ENCODE measurements at places on chromosomes 6 and 20.

- no peak for DNase-seq
These were observed 53.6 kb downstream of the JPH2 start for GRCh38 chr20:44133424-44133823.

- DNase-seq: no peak
These were observed 454.6 kb upstream of the KHDRBS2 start for GRCh38 chr6:62740596-62740995.

GRCh38 chr6:52937908-52938307 lies 28.4 kb upstream of the GSTA3 start:
- peak; percentile 42 for DNase-seq

GRCh38 chr6:25064006-25064405 lies 128.2 kb upstream of the RIPOR2 start:
- DNase-seq: no peak

DNA sequence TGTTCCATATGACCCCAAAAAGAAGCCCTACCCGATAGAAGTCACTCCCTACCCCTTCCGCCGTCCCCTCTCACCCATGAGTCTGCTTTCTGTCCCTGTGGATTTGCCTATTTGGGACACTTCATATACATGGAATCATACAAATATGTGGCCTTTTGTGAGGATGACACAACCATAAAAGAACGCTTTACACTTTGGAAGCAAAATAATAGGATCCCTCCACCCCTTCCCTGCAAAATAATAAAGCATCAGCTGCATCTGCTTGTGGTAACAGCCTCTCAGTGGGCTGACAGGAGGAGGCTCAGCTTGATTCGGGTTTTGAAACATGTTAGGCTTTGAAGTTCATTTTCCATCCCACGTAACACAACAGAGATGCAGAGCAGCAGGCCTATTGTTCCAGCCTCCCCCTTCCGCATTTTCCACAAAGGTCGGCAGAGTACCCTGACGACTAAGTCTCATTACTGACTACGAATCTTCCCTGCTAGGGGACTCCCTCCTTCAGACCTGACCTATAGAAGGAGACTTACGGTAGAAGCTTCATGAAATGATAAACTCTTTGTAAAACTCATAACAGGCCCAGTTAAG lies 99.1 kb downstream of the ALDH8A1 start:
- DNase-seq: peak; percentile 7

GRCh38 chr20:41508335-41508734 lies 109.8 kb downstream of the CHD6 start:
- DNase-seq: no peak

- DNase-seq: no peak
These were observed 72.7 kb downstream of the PRDM1 start for GRCh38 chr6:106158816-106159215.

DNA sequence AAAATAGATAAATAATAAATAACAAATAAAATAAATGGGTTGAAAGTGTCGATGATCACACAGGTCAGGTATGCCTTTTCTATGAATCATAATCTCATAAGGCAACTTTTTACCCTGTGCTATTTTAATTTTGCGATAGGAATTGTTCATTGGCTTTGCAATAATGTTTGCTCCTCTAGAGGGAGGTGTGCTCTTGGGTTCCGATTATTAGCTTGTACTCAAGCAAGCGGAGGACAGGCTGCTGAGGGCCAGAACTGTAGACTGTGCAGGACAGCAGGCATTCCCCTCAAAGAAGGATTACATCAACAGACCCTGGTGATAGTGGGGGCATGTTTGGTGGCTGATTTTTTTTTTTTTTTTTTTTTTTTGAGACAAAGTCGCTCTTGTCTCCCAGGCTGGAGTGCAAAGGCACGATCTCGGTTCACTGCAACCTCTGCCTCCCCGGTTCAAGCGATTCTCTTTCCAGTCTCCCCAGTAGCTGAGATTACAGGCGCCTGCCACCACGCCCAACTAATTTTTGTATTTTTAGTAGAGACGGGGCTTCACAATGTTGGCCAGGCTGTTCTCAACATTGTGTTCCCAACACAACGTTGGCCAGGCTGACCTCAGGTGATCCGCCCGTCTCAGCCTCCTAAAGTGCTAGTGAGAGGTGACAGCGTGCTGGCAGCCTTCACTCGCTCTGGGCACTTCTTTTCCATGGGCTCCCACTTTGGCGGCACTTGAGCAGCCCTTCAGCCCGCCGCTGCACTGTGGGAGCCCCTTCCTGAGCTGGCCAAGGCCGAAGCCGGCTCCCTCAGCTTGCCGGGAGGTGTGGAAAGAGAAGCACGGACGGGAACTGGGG lies 35.6 kb downstream of the RIOK1 start:
- no peak for DNase-seq

DNA sequence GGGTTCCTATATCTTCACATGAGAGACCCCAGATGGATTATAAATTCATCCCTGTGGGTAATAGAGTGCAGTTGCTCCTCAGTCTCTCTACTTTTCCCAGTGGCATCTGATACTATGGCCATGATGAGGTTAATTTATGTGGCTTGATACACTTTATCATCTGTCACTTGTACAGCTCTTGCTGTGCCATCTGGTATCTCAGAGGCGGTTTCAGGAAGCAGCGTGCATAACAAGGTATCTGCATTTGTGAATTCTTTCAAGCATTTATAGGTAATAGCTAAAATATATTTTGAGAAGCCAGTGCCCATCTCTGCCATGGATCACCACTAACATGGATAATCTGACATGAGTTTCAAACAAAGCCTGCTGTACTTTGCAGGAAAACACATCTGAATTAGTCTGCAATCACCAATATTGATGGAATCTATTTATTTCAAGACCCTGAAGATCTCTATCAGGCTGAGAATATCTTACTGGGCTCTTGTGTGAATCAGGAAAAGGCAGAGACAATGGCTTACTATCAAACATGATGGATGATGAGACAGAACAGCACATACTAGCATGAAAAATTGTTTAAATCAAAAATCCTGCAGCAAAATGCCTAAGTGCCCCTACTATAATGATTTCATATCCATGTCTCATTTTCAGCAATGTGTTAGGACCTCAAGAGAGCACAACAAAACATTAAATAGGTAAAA lies 548.7 kb upstream of the MAP3K7 start:
- DNase-seq: no peak

DNA sequence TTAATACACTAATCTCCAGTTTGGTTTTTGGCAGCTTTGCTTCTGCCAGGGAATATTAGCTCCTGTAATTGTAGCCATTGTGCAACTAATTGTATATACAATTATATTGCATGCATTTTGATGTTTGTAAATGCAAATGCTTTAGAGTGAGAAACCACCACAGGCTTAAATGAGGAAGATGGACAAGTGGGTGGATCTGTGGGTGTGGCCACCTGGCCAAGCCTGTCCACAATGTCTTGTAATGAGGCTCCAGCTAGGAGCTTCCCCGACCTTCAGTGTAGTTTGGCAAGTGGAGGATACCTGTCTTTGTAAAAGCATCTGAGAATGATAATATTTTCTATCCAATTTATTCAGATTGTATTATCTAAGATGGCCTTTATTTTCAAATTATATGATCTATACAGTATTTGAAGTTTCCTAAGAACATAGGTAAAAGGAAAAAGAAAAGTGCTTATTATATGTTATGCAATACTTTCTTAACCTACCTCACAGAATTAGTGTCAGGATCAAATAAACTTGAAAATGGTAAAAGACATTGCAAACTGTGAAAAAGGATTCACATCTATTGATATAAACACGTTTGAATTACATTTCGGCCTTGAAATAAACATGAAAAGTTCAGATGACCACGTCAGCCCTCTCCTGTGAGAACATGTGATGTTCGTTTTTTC lies 49.3 kb upstream of the ARID1B start:
- DNase-seq: no peak

GRCh38 chr6:4664117-4664626 lies 112.0 kb upstream of the CDYL start:
- no peak for DNase-seq

- DNase-seq: no peak
These were observed 25.7 kb downstream of the FOXC1 start for GRCh38 chr6:1635305-1636010.
